ENCODE measurements at places on chromosomes 4 and X.

DNA sequence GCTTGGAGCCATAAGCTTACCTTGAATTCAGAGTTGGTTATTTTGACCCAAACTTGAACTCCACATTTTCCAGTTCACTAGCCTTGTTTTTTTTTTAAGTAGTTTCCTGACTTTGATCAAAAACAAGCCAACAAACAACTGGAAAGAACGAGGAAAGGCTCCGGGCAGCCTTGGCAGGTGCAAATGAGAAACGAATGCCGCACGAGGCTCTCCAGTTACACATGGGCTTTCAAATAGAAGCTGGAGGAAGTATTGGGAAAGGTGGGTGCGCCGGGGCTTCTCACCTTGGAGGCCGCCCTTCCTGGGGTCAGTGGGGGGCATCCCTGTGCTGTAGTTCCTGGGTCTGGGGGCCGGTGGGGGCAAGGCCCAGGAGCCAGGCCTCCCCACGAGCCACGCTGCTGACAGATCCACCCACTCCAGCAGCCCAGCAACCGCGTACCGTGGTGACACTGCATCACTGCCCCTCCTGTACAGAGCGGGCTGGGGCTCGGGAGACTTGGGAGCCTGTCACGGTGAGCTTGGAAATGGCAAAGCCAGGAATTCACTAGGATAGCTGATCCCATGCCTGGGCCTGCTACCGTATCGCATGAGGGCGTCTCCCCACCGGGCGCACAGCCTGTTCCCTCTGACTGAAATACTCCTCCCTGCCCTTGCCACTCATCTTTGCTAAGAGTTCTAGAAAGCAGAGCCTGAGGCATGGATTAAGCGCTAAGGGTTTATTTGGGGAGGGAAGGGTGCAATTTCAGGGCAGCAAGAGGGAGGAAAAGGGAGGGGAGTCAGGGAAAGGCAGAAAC is 50.9 kb upstream of the ADRA2C start:
- no peak for DNase-seq

GRCh38 chrX:105328773-105329172 is 108.3 kb upstream of the TEX13A start:
- no peak for DNase-seq

DNA sequence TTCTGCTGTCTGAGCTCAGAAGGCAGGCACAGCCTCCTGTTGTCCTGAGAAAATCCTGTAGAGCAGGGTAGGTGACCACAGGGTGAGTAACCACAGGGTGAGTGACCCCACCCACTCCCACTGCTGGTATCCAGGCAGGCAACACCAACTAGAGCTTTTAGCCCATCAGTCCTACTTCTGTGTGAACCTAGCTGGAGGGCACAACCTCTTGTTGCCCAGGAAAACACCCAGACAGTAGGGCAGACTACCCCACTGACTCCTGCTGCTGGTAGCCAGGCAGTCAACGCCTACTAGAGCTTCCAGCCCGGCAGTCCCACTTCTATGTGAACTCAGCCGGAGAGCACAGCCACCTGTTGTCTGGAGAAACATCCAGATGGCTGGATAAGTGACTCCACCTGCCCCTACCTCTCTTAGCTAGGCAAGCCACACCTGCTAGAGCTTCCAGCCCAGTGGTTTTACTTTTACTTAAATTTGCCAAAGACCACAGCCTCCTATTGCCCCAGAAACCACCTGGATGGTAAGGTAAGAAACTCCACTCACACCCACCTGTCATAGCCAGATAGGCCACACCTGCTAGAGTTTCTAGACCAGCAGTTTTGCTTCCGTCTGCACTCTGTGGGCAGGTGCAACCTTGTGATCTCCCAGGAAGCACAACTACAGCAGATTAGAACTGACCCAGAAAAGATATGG is 371.6 kb downstream of the INPP4B start:
- no peak for DNase-seq

DNA sequence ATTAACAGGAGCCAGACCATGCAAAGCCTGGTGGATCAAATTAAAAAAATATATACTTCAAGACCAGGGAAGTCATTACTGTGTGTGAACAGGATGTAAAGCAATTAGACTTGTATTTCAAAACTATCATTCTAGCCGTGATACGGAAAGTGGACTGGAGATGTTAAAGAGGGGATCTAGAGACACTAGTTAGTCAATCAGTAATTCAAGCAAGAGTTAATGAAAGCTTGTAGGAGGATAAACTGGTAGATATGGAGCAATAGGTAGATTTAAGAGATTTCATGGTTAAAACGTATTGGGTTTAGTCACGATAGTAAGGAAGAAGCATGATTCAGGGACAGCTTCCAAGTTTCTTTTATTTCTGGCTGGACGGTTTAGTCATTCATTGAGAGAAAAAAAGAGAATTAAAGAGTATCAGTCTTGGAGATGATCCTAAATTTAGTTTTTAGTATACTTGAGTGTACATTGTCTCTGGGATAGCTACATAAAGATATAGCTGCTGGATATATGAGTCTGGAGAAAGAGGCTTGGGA is 3.9 kb downstream of the MAD2L1 start:
- DNase-seq, result no peak

DNA sequence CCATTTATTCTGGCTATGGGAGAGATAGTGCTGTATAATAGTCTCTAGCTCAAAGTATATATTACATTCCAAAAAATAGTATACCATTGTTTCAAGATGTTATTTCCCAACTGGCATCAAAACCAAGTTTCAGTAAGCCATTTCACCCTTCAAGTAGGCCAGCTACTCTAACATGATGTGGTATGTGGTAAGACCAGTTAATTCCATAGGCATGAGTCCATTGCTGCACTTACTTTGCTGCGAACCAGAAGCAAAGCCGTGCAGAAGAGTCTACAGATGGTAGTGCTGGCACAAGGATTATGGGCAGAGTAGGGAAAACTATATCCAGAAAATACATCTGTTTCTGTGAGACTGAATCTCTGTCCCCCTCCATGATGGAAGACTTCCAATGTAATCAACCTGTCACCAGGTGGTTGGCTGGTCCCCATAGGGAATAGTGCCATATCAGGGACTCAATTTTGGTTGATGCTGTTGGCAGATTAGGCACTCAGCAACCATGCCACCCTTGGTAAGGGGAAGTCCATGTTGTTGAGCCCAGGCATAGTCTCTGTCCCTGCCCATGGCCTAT is 49.8 kb upstream of the HSD17B10 start:
- DNase-seq, result no peak

GRCh38 chrX:9498236-9498635 is 33.4 kb downstream of the TBL1X start:
- no peak for DNase-seq

DNA sequence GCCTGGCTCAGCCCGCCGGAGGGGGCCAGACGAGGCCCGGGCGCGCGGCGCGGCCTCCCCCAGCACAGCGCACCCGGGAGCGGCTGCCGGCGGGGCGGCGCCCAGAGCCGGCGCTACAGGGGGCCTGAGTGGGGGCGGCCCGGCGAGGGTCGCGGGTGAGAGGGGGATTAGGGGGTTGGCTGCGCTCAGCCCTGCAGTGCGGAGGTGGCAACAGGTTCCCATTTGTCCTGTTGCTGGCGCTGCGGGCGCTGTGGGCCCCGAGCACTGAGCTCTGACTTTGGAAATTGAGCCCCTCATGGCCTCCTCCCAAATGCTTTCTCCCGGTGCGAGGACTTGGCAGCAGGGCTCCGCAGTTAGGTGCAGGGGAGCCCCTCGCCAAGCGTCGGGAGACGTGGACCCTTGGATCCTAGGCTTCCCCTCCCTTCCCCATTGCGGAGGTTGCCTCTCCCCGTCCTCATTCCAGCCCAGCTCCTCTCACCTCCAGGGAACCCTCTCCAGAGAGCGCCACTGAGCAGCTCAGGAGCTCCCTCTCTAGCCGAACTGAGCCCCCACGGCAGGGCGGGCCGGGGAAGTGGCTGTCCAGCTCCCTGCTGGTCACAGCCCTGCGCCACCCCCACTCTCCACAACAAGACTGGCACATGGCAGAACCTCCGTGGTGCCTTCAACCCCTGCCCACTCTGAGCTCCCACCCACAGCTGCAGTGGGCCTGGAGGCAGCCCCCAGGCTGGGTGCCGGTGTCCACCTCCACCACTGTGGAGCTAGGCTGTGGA is 2.5 kb upstream of the DUSP9 start:
- no peak for DNase-seq

DNA sequence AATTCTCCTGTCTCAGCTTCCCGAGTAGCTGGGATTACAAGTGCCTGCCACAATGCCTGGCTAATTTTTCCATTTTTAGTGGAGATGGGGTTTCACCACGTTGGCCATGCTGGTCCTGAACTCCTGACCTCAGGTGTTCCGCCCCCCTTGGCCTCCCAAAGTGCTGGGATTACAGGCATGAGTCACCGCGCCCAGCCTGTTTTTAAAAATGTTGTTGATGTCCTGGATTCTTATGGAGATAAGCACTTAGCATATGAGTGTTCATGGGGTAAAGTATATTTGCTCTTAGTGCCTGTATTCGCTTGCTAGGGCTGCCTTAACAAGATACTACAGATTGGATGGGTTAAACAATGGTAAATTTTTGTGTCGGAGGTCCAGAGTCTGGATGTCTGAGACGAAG is 91.7 kb downstream of the CEP44 start:
- no peak for DNase-seq

DNA sequence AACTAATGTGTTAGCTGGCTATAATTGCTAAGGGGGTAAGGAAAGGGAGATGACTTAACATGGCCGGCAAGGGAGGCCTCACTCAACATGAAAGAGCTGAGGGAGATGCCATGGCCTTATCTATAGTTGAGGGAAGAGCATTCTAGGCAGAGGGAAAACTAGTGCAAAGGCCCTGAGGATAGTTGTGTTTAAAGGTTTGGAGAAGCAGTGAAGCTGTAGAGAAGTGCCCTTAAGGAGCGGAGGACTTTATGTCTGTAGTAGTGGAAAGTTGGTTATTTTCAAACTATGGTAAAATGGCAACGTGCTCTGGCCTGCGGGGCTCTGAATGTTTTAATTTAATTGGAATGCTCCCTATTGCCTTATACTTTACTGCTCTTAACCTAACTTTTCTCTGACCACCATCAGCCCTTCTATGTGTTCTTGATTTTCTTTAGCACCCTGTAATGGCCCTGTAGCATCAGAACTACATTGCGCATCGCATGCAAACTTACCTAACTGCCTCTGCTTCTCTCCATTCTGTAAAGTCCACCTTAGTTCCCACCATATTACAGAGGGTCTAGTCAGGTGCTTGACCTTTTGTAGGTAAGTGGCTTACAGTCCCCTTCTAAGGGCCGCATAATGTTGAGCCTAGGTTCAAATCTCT is 35.8 kb downstream of the ERVMER34-1 start:
- DNase-seq, result no peak

GRCh38 chrX:156005144-156005543 is 7.6 kb downstream of the IL9R start:
- no peak for DNase-seq
